ENCODE measurements at places on chromosomes 2 and 18.

DNA sequence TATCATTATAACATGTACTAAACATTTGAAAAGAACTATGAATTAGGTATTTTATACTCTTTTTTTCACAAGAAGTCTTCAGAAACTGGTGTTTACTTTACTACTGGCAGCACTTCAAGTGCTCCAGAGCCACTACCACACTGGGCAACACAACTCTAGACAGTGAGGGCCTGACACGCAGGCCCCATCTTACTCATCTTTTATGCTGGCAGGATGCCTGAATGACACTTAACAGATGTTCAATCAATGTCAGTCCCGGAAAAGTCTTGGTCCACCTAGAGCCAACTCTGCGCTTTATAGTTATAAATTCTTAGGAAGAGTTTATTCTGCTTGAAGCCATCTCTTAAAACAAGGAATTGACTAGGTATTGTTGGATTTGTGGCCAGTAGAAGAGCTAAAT lies 8.7 kb upstream of the WIPF1 start:
- DNase-seq = no peak

GRCh38 chr2:153294199-153294786 lies 184.3 kb downstream of the RPRM start:
- no peak for DNase-seq

DNA sequence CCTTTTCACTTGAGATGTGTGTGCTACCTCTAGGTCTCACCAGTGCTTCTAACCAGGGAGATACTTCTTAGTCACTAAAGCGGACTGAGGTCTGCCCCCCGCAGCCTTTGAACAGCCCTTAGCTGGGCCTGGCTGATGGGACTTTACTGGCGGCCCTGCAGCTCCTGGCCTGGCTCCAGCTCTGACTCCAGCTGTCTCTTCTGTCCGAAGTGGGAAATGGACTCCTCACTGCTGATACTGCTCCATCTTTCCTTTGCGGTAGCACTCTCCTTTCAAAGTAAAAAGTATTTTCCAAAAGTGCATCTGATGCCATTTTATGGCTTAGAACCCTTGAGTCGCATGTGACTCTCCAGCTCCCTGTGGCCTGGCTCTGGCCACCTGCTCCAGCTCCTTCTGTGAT lies 64.5 kb downstream of the ATP9B start:
- no peak for DNase-seq

- DNase-seq = no peak
Observed at GRCh38 chr18:46422552-46423055, 234.4 kb downstream of the LOXHD1 start.

DNA sequence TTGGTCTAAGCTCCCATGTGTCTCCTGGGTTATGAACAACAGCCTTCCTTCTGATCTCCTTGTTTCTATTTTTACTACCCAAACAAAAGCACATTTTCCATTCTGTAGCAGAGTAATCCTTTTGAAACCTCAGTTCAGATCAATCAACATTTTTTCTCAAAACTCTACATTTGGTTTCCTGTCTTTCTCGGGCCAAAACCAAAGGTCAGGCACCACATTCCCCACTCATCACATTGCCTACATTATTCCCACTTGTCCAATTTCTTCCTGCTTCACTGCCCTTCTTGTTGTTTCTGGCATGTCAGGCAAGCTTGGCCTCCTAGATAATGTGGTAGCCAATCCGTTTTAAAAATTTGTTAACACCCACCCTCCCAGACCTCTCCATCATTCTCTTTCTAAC lies 196.8 kb downstream of the PPP1R1C start:
- no peak for DNase-seq

GRCh38 chr2:238061315-238062202 lies 758 bp downstream of the SCLY start:
- DNase-seq = peak; percentile 79

GRCh38 chr2:236867441-236868260 lies 218.0 kb upstream of the COPS8 start:
- no peak for DNase-seq

DNA sequence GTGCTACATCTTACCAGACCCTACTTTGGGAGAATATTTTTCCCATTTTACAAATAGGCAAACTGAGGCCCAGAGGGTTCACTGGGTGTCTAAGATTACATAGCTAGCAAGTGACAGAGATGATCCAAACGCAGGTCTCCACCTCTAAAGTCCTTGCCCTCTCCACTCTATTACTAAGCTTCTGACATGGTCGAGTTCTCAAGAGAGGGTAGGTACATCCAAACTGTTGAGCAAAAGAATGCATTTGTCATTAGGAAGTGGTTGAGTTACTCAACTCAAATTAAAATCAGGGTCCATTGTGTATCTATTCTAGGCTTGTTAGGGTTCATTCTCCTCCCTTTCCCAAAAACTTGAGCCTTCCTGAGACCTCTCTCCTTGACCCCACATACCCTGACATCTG lies 680.6 kb upstream of the FANCL start:
- DNase-seq = no peak

- no peak for DNase-seq
Observed at GRCh38 chr2:54428108-54428831, 27.9 kb upstream of the SPTBN1 start.

DNA sequence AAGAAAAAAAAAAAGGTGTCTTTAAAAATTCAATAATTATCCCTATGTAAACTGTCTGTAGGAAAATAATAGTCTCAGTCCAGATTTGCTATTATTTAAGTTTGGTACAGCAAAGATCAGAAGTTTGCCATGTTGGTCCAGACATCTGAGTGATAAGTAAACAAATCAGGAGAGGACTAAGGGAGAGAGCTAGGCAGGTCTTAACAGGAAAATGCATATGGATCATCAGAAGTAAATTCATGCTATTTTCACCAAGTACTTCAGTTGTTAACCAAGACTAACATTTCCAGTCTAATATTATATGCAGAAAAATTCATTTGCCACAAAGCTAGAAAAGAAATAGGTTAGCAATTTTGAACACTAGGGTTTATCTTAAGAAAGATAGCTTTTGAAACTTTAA lies 95.0 kb upstream of the STK17B start:
- no peak for DNase-seq

- no peak for DNase-seq
Observed at GRCh38 chr2:119484834-119485233, 39.4 kb downstream of the SCTR start.

- no peak for DNase-seq
Observed at GRCh38 chr2:148524519-148524919, 120.0 kb upstream of the EPC2 start.

DNA sequence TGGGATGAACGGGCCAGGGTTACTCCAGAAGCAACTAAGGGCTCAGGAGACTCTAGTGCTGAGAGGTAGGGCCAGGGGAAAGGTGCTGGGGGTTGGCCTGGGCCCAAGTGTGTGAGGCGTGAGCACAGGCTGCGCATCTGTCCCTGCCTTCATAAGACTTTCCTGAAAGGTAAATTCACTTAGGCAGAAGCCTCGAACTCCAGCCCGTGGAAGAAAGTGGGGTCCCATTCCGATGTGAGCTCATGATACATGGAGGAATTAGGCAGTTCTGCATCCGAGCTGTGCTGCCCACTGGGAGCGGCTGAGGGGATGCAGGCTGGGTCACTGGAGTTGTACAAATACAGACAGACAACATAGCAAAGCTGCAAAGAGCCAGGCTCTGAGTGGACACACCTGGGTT lies 16.2 kb downstream of the PARD6G start:
- no peak for DNase-seq

GRCh38 chr2:191656391-191656790 lies 21.5 kb upstream of the NABP1 start:
- DNase-seq = no peak

DNA sequence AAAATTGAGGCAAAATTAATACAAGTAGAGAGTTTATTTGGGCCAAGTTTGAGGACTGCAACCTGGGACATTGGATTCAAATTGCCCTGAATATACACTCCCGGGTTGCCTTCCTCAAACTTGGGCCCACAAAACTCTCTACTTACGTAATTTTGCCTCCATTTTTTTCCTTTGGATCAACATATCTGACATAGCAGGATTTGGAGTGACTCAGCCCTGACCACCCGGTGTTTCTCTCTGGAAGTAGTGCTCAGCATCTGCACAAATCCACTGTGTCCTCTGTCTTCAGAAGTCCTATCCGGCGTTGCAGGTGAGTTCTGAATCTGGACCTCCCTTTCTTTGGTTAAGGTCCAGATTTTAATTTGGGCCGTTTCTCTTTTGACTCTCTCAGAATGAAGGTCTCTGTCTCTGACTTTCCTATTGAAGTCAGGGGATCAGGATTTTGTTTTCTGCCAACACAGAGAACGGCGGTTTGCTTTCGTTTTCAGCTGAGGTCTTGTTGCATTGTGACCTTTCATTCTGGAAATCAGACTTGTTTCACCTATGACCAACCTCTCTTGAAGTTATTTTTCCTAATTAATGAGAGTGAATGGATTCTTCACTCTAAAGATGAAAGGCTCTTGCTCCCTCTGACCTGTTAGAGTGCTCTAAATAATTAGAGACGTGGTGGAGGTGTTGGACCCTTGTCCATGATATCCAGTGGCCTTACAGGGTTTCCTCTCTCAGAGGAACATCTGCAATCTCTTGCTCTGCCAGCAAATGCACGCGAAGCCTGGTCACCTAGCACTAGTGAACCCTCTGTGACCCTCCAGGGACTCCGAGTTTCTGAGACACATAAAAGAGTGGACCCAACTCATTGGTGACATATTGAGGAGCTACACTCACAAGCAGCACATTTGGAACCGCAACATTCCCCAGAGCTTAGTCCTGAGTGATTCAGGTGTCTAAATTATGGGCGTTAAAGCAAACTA lies 13.6 kb downstream of the TCF23 start:
- DNase-seq = no peak

GRCh38 chr18:78733762-78734613 lies 245.6 kb upstream of the SALL3 start:
- DNase-seq = peak; percentile 67

DNA sequence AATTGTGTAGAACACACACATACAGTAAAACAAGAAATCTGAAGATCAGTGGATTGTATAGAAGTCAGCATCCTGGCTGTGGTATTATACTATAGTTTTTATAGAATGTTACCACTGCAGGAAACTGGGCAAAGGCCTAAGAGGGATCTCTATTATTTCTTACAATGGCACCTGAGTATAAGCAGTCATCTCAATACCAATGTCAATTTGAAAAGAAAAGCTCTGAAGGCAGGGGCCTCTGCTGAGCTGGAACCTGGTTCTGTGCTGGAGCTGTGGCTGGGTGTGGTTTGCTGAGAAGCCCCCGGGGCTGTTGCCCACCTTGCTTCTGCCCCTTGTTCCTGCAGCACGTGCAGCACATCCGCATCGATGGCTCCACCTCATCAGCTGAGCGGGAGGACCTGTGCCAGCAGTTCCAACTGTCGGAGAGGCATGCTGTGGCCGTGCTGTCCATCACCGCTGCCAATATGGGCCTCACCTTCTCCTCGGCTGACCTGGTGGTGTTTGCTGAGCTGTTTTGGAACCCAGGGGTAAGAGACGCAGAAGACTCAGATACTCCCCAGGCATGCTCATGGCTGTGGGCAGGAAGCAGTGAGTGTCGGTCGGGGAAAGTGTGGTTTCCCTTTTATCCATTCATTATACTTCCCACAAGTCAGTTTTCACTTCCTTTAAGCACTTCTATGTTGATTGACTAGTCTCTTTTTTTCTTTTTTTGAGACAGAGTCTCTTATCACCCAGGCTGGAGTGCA lies 23.5 kb upstream of the RPL37A start:
- DNase-seq = no peak

- DNase-seq = no peak
Observed at GRCh38 chr2:205210494-205210893, 471.8 kb upstream of the NRP2 start.

- DNase-seq = no peak
Observed at GRCh38 chr2:209974576-209974975, 27.9 kb upstream of the RPE start.

DNA sequence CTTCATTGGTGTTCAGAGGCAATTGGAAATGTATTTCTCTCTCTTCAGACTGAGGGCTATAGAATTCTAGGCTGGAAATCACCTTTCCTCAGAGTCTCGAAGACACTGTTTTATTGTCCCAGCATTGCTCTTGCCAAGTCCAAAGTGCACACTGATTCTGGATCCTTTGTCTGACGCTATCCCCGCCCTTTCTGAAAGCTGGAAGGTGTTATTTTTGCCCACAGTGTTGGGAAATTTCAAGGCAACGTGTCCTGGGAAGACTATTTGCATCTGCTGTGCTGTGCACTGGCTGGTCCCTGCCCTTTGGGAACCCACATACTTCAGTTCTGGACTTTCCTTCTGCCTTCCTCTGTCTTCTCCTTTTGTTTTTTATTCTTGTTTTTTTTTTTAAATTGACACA lies 190.8 kb downstream of the SH3BP4 start:
- no peak for DNase-seq

DNA sequence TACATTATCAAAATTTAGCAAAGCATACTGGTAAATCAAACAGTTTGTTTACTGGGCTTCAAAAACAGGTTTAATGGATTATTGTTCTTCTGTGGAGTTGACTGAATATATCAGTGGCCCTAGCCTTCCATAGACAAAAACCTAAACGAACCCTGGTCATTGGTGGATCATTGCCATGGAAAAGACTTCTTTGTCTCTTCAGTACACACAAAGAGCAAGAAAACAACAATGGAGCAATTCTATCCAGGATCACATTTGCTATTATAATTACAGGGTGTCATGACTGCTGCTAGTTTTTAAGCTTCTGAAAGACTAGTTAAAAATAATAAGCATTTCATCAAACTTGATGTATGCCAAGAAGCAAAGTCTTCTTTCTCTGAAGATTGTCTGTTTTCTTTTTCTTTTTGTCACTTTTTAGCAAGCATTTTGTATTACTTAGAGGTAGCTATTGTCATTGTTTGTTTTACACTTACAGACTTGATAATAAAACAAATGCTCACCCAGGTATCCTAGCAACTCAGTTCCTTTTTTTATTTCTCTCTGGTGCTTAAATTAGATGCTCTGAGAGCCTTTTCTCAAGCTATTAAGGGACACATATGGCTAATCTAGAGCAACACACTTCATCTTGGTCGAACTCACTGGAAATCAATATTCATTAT lies 1228.7 kb upstream of the DDX18 start:
- no peak for DNase-seq

- DNase-seq = peak; percentile 26
Observed at GRCh38 chr18:43486462-43486861, 209.2 kb upstream of the SYT4 start.

DNA sequence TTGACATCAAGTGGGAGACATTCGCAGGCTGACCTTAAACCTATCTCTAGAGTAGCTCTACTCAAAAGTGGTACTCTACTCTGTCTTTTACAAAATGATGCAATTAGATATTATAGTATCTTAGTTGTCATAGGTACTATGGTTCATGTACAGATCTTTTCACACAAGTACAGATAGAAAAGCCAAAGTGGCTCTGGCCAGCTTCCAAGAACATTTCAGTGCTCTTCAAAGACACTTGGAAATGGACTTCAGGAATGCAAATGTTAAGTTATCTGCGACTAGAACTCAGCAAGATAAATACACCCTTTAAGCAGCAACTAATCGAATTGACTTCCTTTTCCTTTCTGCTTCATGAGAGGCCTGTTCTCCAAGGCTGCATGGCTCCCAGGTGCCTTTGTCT lies 718.7 kb upstream of the FAM98A start:
- DNase-seq = no peak

GRCh38 chr2:75560022-75560767 lies 544 bp downstream of the EVA1A start:
- peak; percentile 66 for DNase-seq

- no peak for DNase-seq
Observed at GRCh38 chr2:186544255-186544675, 45.6 kb upstream of the ITGAV start.

- DNase-seq = no peak
Observed at GRCh38 chr2:241007111-241007510, 8.7 kb downstream of the SNED1 start.
